ENCODE measurements at places on chromosomes 1 and 21. TPM values are rescaled to one million over a fixed set of nuclear protein-coding genes. Genes with fewer than 3 reads are reported as not detected.

Gene HENMT1
- total RNA-seq = 2.7 TPM

Gene CCDC181
- total RNA-seq = 0.92 TPM

Gene F13B
- total RNA-seq = not detected

Gene C2CD4D
- not detected for total RNA-seq

Gene SMAP2
- 18.6 TPM for total RNA-seq

Gene NPHS2
- total RNA-seq = not detected

Gene PLA2G2D
- not detected for total RNA-seq

Gene FTCD
- total RNA-seq = not detected

Gene B3GALT2
- 0.25 TPM for total RNA-seq

Gene TNFRSF9
- 0.06 TPM for total RNA-seq

Gene OR6K3
- total RNA-seq = not detected

Gene NR1I3
- total RNA-seq = not detected

Gene LCA5L
- total RNA-seq = 1.3 TPM

Gene CD1D
- total RNA-seq = under 0.01 TPM

Gene CDCA8
- 6.1 TPM for total RNA-seq

Gene DARS2
- total RNA-seq = 10.9 TPM

Gene APH1A
- total RNA-seq = 88.6 TPM

Gene FBXO2
- 0.25 TPM for total RNA-seq

Gene SYCP1
- total RNA-seq = not detected

Gene ZNF683
- not detected for total RNA-seq

Gene CELA3A
- not detected for total RNA-seq

Gene MANEAL
- 0.99 TPM for total RNA-seq

Gene LCE1C
- not detected for total RNA-seq

Gene CCDC185
- total RNA-seq = not detected

Gene KCNA3
- not detected for total RNA-seq

Gene RGS1
- total RNA-seq = not detected

Gene HSPB7
- total RNA-seq = 21.6 TPM

Gene OR10Z1
- total RNA-seq = not detected

Gene NUP210L
- total RNA-seq = 0.13 TPM

Gene FABP3
- total RNA-seq = 57.1 TPM

Gene CELF3
- not detected for total RNA-seq

Gene NPPA
- total RNA-seq = not detected

Gene NUF2
- total RNA-seq = 9.7 TPM

Gene TSPAN1
- 1.6 TPM for total RNA-seq

Gene BCL2L15
- 0.26 TPM for total RNA-seq
